ENCODE measurements at places on chromosomes 11 and 22.
A peak's percentile ranks its signal among the peaks of the same experiment; 100 is the strongest.

GRCh38 chr11:128772814-128773213 is 78.9 kb downstream of the FLI1 start:
- DNase-seq: peak; percentile 43

DNA sequence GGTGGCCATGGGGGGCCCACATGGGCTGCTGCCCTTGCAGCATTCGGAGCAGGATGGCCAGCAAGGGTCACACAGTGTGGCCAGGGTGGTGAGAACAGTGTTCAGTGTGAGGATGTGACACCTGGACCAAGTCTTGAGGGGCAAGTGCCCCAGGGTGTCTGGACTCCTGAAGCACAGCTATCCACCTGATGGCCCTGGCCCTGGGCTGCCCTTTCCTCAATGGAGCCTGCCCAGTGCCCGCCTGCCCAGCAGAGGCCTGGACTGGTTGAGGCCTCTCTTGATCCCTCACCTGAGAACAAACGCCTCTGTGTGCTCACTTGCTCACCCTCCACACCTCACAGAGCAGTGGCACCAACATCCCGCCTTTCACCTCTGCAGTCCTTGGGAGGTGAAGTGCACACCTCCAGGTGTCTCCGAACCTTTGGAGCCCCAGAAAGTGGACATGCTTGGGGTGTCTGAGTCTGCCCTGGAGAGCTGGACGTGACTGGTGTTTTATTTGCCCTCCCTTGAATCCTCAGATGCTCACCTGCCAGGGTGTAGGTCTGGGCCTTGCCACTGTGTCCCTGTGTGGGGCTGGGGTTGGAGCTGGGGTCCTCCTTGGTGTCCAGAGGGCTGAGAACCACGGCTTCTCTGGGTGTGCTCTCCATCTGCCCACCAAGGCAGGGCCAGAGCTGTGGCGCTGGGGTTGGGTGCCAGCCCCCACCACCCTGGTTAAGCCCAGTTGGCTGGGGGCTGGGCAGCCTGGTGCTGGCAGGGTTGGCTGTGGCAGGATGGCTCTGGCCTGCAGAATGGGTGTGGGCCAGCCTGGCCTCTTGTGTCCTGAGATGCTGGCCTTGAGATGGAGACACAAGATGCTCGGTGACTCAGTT is 3.8 kb upstream of the MUC2 start:
- no peak for DNase-seq

- DNase-seq: peak; percentile 22
Observed at GRCh38 chr11:115920092-115920461, 415.9 kb upstream of the CADM1 start.

GRCh38 chr11:126113515-126113957 is 50.9 kb upstream of the CDON start:
- DNase-seq: peak; percentile 32

DNA sequence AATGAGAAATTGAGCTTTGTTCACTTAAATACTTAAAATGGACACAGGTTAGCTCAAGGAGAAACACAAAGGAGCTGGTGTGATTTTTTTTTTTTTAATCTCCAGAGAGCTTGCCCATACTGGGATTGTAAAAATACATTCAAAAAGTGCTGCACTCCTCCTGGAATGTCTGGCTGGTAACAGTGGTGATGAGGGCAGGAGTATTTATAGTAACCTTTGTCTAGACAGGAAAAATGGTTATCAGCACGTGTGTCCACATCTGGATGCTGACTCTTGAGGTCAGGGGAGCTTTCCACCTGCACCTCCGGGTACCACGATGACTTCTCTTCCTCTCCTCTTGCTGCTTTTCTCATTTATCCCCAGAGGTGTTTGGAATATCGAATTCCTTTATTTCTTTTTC is 30.1 kb downstream of the EXT2 start:
- no peak for DNase-seq

DNA sequence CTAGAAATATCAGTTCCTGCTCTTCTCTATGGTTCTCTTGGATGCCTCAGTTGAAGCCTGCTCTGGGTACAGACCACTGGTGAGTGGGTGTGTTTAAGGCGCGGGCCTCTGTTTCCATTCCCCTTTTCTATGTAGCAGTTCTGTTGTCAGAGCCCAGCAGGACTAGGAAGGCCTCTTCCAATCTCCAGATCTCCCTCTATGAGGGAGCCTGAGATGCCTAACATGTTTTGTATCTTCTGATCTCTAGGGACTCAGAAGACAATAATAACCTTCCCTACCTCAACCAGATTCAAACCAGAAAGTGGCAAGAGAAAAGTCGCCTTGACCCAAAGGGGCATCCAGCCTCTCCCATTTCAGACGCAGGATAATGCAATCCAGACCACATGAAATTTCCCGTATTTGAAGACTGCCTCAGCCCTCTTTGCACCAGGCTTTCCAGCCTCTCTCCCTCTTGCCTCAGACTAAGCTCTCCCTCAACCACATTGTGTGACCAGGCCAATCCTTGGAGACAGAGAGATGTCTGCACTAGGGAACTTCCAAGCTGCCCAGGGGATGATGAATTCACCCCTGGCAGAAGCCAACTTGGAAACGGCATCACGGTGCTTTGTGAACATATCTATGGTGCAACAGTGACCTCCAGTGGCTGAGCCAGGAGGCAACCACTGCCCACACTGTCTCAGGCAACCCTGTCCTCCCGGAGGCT is 150.1 kb upstream of the UBASH3B start:
- peak; percentile 23 for DNase-seq

- no peak for DNase-seq
Observed at GRCh38 chr11:25453471-25453870, 878.5 kb upstream of the ANO3 start.

DNA sequence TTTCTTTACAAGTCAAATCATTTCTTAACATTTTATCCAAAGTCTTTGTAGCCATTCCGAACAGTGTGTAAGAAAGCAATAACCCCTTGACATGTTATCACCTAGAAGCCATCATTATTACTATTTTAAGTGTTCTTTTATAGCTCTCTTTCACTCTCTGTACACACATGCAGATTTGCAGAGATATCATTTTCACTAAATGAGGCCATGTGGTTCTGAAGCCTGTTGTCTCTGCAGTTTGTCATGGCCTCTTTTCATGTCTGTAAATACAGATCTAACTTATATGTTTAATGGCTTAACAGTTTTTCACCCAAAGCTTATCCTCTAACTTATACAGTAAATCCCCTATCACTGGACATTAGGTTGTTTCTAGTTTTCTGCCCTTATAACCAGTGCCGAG is 166.8 kb downstream of the MYO18B start:
- DNase-seq: no peak

- no peak for DNase-seq
Observed at GRCh38 chr22:19174106-19175025, 4.2 kb downstream of the SLC25A1 start.

- DNase-seq: no peak
Observed at GRCh38 chr11:105232021-105232420, 92.5 kb upstream of the CARD18 start.

All from NCI-H1436 (cell line).